Activated naive CD8-positive, alpha-beta T cell treated with anti-CD3 and anti-CD28 coated beads, Interleukin-2, amount 50 U/mL, for 24 hours (primary cell): ENCODE measurements at places on chromosomes 4 and X.

GRCh38 chrX:67725471-67725870 is 181.7 kb downstream of the AR start:
- DNase-seq, result no peak

DNA sequence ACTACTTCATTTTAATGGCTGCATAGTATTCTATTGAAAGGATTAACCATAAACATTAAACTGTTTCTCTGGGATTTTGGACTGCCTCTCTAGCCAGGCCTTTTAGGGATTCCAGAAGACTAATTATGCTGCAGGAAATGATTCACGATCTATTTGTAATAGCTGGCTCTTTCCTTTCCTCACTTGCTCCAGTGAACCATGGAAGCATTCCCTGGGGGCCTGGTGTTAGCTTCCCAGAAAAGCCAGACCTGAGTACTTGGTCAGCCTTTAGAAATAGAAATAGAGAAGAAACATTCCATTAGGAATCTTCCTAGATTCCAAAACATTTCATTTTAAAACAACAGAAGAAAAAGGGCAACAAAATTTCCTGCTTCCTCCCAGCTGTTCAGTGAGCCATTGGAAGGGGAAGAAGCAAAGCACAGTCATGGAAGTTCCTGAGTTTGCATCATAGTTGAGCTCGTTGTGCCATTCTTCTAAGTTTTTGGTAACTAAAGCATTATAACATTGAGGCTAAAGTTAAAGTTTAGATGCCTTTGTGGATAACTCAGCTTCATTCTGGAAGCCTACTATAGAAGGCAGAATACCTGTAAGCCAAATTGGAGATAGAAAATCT is 83.5 kb downstream of the NPNT start:
- no peak for DNase-seq

DNA sequence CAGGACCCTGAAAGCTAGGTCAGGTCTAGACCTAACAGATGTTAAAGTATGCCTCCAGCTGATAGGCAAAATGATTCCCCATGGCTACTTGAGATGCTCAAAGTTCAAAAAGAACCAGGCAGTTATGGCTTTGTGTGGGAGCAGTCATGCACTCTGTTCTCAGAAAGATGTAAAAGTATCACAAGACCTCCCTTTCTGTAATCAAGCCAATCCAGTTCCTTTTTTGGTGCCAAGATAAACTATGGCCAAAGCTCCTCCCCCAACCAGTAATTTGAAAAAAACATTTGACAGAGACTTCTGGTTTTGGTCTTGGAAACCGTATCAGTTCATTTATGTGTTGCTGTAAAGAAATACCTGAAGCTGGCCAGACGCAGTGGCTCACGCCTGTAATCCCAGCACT is 340.9 kb downstream of the CHIC1 start:
- DNase-seq, result no peak

DNA sequence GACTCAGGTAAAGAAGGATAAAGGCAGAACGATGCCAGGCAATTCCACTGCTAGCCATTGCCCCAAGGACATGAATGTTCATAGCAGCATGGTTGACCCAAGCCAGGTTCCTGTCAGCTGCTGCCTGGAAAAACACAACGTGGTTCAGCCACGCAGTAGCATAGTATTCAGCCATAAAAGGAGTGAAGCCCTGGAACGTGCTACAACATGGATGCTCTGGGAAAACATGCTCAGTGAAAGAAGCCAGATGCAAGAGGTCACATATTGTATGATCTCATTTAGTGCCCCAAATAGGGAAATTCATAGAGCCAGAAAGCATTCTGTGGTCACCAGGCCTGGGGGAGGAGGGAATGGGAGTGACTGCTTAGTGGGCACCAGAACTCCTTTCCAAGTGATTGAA is 129.8 kb downstream of the GPR143 start:
- DNase-seq, result no peak

GRCh38 chrX:34631479-34632220 is 25.4 kb downstream of the TMEM47 start:
- DNase-seq, result no peak

DNA sequence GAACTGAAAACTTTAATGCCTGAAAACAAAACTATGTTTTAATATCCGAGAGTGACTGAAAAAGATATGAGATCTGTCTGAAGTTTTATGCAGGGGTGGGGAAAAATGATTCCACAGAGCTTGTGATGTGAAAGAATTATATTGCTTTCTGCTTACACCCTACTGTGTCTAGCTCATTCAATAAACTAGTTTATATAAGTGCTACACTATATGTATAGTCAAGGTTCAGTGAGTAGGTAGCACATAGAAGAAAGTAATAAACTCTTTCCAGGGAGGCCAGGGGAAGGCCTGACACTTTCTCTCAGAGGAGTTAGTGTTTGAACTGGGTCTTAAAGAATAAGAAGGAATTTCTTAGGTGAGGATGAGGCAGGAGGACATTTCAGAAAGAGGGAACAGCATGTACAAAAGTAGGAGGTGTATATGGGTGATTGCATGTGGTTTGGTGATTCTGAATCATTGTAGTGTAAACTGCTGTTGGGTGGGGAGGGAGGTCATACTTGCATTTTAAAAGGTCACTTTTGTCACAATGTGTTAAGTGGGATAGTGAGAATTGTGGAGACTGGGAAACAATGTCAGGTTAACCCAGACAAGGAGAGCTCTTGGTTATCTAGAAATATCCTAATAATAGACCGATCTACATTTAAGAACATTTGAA is 25.1 kb upstream of the TEX13D start:
- no peak for DNase-seq
